ENCODE measurements at places on chromosomes 13 and 19.
A peak's percentile ranks its signal among the peaks of the same experiment; 100 is the strongest.

DNA sequence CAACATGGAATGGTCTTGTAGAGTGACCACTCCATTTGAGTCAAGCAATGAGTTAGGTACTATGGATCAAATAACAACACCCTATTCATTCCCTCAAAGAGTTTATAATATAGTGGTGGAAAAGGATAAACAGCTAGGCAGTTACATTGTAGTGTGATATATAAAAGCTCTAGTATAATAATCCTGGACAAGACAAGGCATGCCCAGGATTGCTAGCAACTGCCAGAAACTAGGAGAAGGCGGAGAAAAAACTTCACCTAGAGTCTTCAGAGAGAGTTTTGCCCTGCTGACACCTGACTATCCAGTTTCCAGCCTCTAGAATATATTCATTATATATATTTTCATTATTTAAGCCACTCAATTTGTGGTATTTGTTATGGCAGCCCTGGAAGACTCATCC, 530.6 kb downstream of the KLF12 start:
- no peak for DNase-seq

- no peak for DNase-seq
Measured at GRCh38 chr13:27104606-27105005, 67.0 kb downstream of the USP12 start.

GRCh38 chr13:97278435-97279411, 56.6 kb downstream of the MBNL2 start:
- peak; percentile 95 for DNase-seq

DNA sequence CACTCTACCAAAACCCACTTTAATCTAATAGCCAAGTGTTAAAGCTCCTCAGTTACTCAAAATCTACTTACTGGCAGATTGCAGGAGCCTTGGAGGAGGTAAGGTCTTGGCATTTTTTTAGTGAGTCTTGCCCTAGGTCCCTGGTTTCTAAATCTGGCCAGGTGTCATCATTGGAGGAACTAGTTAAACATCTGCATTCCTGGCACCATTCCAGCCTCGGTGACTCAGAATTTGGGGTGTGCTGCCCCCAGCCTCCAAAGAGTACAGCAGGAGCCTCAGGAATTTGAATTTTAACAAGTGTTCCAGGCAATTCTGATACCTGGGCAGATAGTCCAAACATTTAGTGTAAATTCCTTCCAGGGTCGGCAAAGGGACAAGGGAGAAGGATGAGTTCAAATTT, 37.4 kb downstream of the KLF5 start:
- DNase-seq: no peak

- no peak for DNase-seq
Measured at GRCh38 chr13:94236872-94237271, 242.6 kb downstream of the DCT start.

DNA sequence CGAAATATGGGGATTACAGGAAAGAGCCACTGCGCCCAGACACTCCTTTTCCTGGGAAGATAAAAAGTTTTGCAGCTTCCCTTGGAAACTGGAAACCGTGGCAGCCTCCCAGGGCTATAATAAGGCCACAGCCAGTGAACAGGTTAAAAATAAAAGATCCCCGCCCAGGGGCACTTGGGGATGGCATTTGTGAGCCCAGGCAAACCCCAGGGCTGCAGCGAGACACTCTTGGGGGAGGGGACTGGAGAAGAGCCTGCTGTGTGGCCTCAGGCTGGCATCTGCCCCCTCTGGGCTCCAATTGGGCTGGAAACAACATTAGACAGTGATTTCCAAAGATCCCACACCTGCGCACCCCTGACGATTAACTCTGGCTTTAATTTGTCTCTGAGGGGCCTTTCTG, 11.2 kb downstream of the FEM1A start:
- no peak for DNase-seq

DNA sequence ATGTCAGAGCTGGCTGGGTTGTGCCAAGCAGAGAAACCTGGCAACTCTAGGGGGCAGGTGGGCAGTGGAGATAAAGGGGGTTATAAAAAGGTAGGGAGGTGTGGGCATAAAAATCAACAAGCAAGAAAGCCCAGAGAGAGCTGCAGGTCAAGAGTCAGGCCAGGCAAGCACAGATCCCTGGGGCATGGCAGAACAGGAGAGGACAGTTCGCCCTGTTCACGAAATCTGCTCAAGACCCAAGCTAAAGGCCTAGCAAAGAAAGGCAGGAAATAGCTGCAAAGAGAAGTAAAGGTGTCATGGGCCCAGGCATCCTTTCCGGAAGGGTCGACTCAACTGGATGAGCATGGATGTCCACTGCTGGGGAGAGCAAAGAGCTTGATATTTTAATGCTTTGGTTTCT, 3.4 kb downstream of the MBNL2 start:
- DNase-seq: peak; percentile 34

- DNase-seq: no peak
Measured at GRCh38 chr19:17205237-17206140, 9.7 kb upstream of the USE1 start.

DNA sequence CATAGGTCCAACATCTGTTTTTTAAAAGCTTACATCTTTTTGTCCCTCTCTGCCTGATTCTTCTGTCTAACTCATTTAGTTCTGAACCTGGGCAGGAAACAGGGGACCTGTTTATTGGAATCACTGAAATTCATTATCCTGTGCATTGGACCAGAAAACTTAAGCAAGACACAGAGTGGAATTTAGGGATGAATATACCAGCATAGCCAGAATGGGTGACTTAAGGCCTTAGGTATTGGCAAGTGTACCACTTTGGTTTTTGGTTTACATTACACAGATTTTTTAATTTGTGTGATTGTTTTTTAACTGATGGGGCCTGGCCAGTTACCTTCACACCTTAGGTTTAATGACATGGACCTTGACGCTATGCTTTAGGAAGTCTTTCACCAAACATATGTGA, 232.5 kb downstream of the GPC5 start:
- DNase-seq: no peak

GRCh38 chr19:40565910-40566495, 10.7 kb upstream of the SHKBP1 start:
- DNase-seq: no peak

DNA sequence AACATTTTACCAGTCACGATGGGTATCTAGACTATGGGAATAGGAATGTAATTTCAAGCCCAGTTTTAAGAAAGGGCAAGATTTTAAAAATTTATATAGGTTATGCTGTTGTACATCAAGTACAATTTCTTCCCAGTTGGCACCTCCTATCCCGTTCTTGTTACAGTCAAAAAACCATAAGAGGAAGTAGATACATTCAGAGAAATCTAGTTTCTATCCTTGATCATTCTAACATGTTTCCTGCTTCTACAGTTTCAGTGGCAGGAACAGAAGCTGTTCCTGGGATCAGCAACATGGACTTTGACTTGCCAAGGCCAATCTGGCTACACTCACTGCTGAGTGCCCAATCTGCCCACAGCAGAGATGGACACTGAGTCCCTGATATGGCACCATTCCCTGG, 14.7 kb upstream of the FPR3 start:
- DNase-seq: no peak

DNA sequence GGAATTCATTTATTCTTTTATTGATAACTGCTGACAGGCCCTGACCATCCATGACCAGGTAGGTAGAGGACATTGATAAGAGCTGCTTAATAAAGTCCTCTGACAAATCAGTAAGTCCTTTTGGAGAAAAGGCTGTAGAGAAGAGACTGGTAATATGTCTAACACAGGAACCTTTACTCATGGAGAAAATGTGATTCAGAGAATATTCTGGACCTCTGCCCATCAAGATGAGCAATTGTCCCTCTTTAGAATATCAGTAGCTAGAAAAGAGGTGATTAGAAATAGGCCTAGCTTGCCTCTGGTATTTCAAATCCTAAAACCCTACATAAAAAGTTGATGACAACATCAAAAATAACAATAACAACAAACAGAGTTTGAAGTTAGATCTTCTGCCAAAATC, 642.3 kb downstream of the TBC1D4 start:
- no peak for DNase-seq

GRCh38 chr13:51679616-51680015, 95.4 kb downstream of the WDFY2 start:
- no peak for DNase-seq

GRCh38 chr13:85608255-85608829, 190.9 kb downstream of the SLITRK6 start:
- DNase-seq: no peak

- DNase-seq: no peak
Measured at GRCh38 chr13:92938486-92939020, 288.1 kb upstream of the GPC6 start.

GRCh38 chr13:50910485-50910805, 854 bp downstream of the RNASEH2B start:
- peak; percentile 69 for DNase-seq

- DNase-seq: peak; percentile 56
Measured at GRCh38 chr19:33794683-33795369, 1.8 kb upstream of the KCTD15 start.

DNA sequence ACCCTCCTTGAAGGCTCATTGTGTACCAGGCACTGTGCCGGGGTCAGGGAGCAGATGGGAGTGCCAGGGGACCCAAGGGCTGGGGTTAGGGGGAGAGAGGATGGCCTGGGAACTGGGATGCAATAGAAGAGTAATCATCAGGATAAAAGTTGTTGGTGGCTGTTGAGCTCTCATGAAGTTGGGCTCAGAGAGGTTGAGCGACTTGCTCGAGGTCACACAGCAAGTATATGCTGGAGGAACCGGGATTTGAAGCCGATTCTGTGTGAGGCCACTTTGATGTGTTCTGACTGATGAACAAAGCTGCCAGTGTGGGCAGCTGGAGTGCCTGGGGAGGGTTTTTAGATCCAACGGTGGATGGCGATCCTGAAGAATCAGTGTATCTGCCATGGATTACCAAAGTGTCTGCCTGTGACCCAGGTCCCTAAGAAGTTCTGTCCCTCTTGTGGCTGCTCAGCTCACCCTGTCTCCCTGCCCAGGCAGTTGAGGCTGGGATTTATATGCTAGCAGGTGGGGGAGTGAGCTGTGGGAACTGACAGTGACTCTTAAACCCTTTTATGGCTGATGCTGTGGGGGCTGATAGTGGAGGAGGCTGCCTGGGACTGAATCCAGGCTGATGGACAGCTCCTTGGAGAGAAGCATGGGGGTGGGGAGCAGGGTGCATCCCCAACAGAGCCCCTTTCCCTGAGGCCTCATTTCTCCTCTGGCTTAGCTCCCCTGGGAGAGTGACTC, 8.3 kb downstream of the ARHGEF18 start:
- no peak for DNase-seq

DNA sequence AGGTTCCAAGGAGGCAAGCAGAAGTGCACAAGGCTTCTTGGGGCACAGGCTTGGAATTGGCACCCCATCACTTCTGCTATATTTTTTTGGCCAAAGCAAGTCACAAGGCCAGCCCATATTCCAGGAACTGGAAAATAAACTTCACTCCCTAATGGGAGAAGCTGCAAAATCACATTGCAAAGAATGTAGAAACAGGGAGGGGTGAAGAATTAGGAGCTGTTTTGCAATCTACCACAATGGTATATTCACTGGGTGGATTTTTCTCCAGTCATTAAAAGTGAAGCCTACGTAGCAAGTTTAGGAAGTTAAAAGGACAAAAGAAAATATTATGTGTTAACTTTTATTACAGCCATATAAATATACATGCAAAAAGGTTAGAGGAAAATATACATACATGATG, 464.8 kb downstream of the COG6 start:
- no peak for DNase-seq

DNA sequence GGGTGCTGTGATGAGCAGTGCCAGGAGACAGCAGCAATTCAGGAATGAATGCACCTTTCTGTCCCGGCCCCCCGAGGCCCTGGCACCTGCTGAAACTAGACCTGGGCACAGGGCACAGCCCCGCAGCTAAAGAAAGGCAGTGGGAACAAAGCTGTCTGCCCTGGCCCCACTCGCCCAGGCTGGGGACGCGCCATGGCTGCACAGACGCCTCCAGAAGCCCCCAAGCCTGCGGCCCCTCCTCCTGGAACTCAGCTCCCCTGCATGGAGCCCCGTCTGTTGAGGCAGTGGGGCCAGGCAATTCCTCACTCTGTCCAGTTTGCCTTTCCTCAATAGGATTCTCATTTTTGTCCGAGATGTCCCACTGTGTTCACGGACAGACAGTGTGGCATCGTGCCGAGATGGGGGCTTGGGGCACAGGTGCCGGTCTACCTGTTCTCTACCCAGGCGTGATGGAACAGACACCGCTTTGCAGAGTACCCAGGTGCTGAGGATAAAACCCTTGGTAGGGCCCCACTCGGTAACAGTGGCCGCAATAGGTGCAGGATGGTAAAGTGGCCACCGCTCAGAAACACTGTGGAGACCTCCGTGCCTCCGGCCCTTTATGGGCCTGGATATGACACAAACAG, 146.5 kb upstream of the SOX1 start:
- no peak for DNase-seq

- DNase-seq: no peak
Measured at GRCh38 chr19:45514376-45515051, 7.2 kb downstream of the VASP start.

GRCh38 chr19:55625004-55625326, 599 bp upstream of the ZNF784 start:
- DNase-seq: no peak

DNA sequence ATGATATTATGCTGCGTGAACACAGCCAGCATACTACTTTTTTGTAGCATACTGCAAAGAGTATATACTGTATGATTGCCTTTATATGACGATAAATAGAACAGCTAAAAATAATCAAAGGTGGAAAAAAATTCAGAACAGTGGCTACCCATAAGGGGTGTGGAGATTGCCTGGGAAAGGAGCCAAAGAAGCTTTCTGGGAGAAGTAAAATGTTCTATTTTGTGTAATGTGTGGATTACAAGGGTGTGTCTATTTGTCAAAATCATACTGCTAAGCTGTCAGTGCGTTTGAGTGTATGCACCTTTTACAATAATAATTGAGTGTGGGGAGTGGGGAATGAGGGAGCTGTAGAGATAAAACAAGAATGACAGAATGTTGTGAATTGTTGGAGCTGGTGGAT, 45.2 kb upstream of the MTIF3 start:
- no peak for DNase-seq

- DNase-seq: peak; percentile 73
Measured at GRCh38 chr19:46076951-46077814, 36.4 kb upstream of the IGFL4 start.

DNA sequence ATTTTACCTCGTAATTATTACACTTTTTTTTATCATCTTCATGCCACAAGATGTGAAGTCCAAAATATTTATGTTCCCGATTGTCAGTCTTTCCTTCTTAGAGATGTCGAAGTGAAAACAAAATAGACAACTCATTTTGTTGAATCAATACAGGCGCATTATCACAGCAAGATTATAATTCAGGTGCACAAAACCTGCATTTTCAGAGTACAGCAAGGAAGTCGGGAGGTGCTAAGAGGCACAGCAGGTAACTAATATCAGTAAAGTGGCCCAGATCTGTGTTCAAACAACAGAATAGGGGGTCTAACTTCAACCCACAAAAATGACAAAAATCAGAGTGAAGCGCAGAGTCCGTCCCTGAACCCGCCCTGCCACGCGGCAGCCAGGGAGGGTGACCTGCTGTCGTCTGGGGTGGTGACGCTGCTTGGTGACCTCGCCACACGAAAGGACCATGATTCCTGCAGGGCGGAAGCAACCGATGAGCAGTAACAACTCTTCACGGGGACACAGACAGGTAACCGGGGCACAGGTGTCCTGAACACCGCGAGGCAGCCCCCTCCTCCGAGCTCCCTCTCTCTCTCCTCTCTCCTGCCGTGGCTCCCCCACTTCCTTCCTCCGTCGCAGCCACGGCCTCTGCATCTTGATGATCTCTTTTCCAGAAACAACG, 50.9 kb upstream of the SPACA7 start:
- no peak for DNase-seq
